ENCODE measurements at places on chromosomes 2 and 18. TPM values are rescaled to one million over a fixed set of nuclear protein-coding genes. Genes with fewer than 3 reads are reported as not detected.

SPP2 gene
- not detected for total RNA-seq

NLRC4 gene
- total RNA-seq, result 0.11 TPM

DPP4 gene
- total RNA-seq, result 0.69 TPM

ANKAR gene
- 1.9 TPM for total RNA-seq

ALPI gene
- not detected for total RNA-seq

MAB21L4 gene
- 0.29 TPM for total RNA-seq

MATN3 gene
- total RNA-seq, result 17.0 TPM

AGXT gene
- total RNA-seq, result not detected

HNRNPLL gene
- total RNA-seq, result 24.2 TPM

FOXD4L1 gene
- 0.35 TPM for total RNA-seq

SCYGR4 gene
- total RNA-seq, result not detected

IL1R1 gene
- total RNA-seq, result 55.7 TPM

INO80C gene
- total RNA-seq, result 25.9 TPM

CIB4 gene
- total RNA-seq, result not detected

OXER1 gene
- total RNA-seq, result not detected

ZNF396 gene
- 0.89 TPM for total RNA-seq

KIAA2012 gene
- not detected for total RNA-seq

LIMS3 gene
- total RNA-seq, result not detected

SLC16A14 gene
- total RNA-seq, result 0.87 TPM

NCKAP5 gene
- total RNA-seq, result 0.76 TPM

NDC80 gene
- 10.9 TPM for total RNA-seq

GALR1 gene
- total RNA-seq, result not detected

PKDCC gene
- 21.7 TPM for total RNA-seq

EGR4 gene
- 0.19 TPM for total RNA-seq

CHRNG gene
- total RNA-seq, result not detected

ZNF513 gene
- 13.8 TPM for total RNA-seq

CYBRD1 gene
- total RNA-seq, result 30.7 TPM

PRKAG3 gene
- total RNA-seq, result not detected

ATP6V1B1 gene
- total RNA-seq, result 2.3 TPM

SH3YL1 gene
- 8.9 TPM for total RNA-seq

GATA6 gene
- total RNA-seq, result 1.8 TPM

ATP8B1 gene
- total RNA-seq, result 5.5 TPM

ONECUT2 gene
- total RNA-seq, result 0.29 TPM

CXCR4 gene
- total RNA-seq, result 1.0 TPM

DCDC2C gene
- 0.15 TPM for total RNA-seq

CASP8 gene
- total RNA-seq, result 31.1 TPM

FAHD2A gene
- 31.3 TPM for total RNA-seq

DQX1 gene
- 0.14 TPM for total RNA-seq

RTKN gene
- 22.4 TPM for total RNA-seq

UCN gene
- 1.2 TPM for total RNA-seq

SCN9A gene
- total RNA-seq, result 3.7 TPM
